ENCODE measurements at places on chromosomes 2 and 18.

- no peak for DNase-seq
Measured at GRCh38 chr18:2036086-2036485, 535.2 kb downstream of the METTL4 start.

- DNase-seq, result no peak
Measured at GRCh38 chr18:53677480-53677879, 547.0 kb downstream of the MBD2 start.

DNA sequence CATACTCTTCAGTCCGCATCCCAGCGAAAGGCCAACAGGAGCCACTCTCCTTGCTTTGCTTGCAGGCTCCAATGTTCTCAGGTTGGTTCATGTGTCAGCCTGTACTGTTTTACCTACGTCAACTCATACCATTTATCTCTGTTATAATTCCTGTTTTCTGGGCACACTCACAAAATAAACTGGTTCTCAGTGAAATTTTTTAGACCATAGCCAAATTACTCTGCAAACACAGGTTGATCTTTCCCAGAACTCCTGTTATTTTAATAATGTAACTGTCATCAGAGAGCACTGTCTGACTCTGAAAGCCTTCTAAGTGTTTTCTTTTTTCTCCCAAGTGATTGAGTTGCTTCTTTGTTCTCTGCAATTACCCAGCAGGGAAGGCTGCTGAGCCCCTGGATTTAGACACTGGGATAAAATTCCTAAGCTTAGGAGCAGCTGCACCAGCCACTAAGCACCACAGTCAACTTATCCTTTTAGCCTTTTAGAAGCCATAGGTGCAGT lies 111.6 kb upstream of the PIEZO2 start:
- DNase-seq, result no peak

DNA sequence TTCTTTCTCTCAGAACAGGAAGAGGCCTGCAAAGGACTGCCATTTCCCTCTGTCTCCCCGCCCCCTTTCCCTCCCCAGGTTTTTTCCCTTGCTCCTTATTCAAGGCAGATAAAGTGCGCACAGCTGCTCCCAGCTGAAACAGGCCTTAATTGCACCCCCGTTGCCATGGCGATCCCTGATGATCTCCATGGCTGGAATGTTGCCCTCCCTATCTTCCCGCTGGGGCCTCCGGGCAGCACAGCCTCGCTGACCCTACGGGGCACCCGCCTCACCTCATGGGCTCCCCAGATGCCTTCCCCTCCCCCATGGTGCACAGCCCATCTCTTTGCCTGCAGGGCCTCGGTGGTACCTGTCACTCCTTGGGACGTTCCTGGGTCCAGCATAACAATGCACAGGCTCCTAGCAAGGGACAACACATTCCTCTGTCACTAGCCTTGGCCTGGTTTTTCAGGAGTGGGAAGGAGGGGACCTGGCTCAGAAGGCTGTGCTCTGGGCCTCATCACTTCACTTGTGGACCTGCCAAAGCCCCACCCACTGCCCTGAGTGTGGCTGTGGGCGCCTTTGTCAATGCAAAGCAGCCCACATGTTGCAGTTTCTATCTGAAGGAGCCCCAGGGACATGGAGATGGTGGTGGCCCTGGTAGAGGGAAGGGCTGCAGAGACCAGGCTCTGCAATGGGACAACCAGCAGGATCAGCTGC lies 115.0 kb downstream of the CELF4 start:
- DNase-seq, result no peak

DNA sequence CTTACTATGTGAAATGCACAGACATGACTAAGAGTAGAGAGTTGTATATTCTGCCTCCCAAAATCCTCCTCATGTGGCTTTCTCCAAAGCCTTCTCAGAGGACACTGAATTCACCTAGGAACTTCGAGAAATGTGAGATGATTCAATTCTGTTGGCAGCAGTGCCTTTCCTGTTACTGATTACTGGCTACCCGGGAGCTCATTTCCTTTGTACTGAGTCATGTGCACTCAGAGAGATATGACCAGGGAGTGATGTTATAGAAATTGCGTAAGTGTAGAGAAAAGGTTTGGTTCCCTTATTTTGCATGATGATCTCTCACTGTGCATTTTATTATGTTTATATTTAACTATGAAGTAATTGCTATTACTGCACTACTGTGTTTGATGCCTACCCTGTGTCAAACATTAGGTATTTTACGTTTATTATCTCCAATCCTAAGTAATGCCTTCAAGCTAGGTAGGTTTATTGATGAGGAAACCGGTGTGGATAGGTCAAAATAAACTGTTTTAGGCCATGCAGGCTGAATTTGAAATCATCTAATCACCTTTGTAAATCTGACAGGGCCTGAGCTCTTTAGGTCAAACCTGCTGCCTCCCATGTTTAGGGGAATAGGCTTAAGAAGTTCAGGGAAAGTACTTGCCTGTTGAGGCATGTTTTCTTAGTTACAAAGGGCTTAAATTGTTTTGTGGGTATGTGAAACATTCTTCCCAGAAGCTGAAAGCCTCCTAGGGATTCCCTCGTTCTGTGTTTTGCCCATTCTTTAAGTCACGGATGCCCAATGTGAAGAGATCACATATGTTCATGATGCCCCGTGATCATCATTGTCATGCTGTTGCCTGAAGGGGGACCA lies 86.8 kb downstream of the FMNL2 start:
- DNase-seq, result no peak

- DNase-seq, result no peak
Measured at GRCh38 chr2:147862859-147863516, 18.2 kb downstream of the ACVR2A start.

GRCh38 chr18:11392980-11393885 lies 216.2 kb upstream of the SLC35G4 start:
- no peak for DNase-seq

DNA sequence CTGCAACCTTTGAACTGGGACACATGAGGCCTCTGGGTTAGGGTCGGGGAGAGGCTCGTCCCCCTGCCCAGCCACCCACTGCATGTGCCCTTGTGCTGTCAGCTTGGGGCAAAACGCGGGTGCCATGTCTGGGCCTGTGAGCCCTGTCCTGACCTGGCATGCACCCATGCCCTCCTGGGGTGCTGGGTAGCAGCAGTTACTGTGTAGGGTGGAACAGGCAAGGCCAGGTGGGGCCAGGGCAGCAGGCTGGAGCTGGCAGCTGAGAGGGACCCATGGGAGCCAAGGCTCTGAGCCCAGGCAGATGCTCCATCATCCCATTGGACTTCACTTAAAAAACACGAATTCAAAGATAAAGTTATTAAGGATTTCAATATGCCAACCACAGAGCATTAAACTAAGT lies 133.8 kb upstream of the REV1 start:
- DNase-seq, result no peak

- no peak for DNase-seq
Measured at GRCh38 chr2:200966770-200967169, 3.3 kb upstream of the ORC2 start.

DNA sequence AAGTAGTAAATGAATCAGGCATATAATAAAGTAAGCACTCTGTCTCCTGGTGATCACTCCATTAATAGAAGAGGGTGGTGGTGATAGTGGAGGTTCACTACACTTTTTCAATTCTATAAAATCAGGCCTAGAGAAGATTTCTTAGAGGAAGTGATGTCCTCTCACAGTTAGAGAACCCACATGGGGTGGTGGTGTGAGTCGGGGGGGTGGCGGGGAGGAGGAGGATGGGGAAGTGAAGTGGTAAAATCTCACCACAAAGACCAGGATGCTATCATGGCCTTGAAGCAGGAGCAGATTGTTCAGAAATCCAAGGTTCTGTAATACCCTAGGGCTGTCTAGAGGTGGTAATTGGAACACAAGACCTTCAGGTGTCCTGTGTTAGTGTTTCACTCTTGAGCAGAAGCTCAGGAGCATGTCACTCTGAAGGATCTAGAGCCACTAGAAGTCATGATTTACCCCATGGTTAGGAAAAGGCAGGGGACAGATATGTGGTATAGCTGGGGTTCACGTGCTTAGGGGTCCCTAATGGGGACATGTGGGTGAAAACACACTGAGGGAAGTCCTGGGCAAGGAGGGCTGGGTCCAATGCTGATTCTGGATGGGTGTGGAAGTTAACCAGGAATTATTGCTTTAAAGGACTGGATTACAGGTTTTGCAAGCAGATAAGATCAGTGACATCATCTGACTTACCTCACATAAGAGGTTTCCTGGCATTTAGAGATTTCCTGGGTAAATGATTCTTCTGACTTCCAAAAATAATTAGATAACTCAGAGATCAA lies 31.0 kb downstream of the RNF125 start:
- peak; percentile 18 for DNase-seq

DNA sequence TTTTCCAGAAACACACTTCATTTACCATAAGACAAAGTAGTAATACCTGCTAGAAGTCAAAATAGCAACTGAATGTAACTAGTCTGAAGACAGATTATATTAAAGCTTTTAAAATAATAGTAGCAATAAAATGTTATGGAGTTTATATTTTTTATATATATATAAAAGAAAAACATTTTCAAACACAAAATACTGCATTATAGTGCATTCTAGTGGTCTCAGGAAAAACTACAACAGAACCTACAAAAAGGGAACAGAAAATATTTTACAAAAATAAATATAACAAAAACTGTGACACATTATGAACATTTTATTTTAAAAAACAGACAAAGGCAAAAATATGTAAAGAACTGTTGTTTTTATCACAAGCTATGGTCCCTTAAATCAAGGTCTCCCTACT lies 48.0 kb downstream of the STRN start:
- DNase-seq, result no peak

DNA sequence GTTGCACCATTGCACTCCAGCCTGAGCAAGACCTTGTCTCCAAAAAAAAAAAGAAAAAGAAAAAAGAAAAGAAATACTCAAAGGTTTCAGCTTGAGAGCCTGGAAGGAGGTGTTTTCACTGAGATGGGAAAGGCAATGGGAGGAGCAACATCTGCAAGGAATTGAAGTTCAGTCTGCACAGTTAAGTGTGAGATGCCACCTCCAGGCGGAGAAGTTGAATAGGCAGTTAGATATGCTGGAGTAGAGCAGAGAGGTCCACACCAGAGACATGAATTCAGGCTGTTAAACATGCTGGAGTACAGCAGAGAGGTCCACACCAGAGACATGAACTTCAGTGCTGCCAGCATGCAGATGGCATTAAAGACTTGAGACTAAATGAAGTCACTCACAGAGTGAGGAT lies 41.4 kb upstream of the DTNB start:
- no peak for DNase-seq

DNA sequence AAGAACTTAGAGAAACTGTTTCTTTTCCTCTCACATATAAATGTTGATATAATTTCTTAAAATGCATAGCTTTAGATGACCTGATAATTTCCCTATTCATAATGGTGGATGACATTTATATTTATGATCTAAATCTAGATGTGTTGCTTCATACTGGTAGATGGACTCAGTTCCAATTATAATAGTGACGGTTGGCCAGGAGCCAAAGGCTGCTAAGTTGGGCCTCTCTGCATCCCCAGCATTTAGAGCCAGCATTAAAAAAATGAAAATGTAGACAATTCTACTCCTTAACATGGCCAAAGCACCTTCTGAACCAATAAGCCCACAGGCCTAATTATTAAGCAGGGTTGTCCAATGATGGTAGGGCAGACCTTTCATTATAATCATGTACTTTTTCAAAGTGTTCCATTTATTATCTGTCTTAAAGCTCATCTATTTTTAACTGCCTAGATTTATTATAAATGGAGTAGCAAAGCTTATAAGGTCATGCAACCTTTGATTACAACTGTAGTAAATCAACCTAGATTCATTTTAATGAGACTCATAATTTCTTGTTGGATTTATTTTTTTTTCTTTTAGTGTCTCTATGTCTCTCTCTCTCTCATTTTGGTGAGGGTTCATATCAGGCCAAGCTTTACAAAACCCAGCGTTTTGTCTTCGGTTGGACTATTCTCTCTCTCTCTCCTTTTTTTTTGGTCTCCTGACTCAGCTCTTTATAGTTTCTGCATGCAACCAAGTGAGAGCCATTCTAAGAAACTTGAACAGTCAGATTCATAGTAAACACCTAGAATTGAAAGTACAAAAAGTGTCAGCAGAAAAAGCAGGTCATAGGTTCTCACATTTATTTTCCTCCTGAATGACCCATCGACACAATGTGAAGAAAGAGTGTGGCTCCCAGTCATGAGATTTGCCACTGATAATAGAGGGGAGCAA lies 2016.1 kb upstream of the PIK3C3 start:
- no peak for DNase-seq

DNA sequence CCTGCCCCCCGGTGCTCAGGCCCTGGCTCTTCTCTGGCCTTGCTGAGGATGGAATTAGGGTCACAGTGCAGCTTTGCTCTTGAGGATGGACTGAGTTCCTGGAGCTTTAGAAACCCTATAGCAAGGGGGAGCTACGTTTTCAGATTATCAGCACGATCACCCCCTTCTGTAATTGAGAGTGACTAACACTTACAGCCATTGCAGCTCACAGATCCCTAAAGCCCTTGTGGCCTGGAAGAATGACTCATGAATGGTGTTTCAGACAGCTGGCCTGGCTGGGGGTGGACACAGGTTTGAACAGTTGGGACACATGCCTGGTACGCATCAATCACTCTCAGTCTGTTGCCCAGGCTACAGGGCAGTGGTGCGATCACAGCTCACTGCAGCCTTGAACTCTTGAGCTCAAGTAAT lies 79.7 kb upstream of the IGFBP5 start:
- DNase-seq, result no peak

DNA sequence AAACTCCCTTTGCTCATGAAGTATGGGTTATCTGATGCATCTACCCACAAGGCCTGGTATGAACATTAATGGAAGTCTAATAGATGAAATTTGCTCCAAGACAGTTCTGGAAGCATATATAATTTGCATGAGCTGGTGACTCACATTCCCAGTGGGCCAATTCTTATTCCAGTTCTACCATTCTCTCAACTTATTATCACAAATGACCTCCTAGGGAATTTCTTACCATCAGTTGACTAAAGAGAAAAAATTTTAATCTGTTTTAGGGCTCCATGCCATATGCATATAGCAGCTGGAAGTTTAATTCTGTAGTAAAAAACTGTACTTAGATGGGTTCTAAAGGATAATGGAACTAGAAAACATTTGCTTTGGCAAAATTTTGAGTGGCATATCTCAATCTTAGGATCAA lies 165.2 kb upstream of the COL3A1 start:
- no peak for DNase-seq

DNA sequence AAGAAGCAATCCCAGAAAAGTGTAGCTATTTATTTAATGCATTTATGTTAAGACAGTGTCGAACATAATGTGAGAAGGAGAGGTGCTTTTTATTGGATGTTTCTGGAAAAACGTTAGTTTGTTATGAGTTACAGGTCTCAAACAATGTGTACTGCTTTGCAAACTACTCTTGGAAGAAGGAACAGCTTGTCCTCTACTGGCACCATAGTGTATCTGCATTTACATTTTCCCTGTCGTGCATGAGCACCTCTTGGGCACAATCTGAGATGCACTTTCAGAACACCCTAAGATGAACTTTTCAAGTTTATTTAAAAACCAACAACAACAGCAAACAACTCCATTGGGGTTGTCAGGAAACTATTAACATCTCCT lies 22.8 kb downstream of the CCNYL1 start:
- DNase-seq, result peak; percentile 39

- DNase-seq, result peak; percentile 97
Measured at GRCh38 chr2:37083873-37084794, at the start of the genes GPATCH11 and HEATR5B. TSS of gene GPATCH11 (plus strand) at chr2:37084518. CDS start at chr2:37088382, 3,864 bp downstream. TSS of gene HEATR5B (minus strand) at chr2:37084372. CDS start at chr2:37083414, 958 bp downstream.

- DNase-seq, result no peak
Measured at GRCh38 chr2:229888031-229888430, 33.8 kb downstream of the TRIP12 start.
